ENCODE measurements at places on chromosomes 4 and X.

DNA sequence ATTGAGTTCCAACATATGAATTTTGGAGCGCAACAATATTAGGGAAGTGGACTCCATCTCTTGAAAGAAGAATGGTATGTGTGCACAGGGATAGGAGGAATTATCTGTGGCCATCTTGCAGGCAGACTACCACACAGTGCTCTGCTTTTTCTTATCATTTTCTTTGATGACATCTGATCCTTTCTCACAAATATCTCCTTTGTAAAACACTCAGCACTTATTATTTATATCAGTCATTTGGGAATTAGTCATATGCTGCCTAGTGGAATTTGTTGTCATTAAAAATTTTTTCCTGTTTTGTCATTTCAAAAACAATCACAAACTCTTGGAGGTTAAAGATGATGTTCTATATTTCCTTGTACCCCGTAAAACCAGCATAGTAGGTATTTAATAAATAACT is 444.3 kb upstream of the ATOH1 start:
- no peak for DNase-seq

DNA sequence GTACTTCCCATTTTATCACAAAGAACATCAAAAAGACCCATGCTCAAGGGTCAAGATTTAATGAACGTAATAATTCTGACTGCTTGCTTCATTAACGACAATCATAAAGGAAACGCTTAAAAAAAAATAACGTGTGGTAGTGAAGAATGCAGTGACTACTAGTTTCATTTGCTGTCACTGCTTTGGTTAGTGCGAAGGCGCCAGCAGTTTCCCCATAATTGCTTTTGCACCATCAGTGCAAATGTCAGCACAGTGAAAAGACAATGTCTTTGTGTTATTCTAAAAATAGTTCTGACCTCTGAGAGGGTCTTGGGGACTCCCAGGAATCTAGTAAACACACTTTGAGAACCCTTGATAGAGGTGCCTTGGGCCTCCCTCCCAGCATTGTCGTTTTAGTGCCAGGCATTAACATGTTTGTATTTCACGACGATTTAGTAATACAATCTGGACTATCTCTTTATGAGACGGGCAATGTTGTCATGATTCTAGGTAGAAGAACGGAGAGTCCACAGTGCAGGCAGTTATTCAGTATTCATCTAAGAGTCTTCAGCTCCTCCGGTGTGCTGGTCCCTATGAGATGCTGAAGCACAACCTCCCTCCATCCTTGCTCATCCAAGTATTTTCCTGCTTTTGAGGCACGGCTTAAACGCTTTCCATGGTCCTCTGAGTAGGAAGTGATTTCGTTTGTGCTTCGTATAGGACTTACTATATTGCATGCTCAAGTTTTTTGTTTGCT is 71.0 kb downstream of the AFF1 start:
- no peak for DNase-seq

DNA sequence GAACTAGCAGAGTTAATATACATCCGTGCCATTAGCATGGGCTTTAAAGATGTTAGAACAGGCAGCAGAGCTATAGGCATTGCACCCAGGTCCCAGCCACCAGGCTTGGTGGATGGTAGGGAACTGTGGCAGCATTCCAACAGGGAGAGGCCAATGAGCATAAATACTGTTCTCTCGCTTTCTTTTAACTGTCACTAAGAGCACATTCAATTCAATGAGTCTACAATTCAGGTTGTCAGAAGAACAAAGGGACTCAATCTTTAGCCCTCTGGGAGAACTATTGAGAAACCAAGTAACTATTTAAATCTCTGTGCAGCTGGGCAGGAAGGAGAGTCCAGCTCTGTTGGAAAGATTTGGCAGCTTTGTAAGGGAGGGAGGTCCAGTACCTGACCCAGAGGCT is 165.6 kb downstream of the CHIC1 start:
- no peak for DNase-seq

DNA sequence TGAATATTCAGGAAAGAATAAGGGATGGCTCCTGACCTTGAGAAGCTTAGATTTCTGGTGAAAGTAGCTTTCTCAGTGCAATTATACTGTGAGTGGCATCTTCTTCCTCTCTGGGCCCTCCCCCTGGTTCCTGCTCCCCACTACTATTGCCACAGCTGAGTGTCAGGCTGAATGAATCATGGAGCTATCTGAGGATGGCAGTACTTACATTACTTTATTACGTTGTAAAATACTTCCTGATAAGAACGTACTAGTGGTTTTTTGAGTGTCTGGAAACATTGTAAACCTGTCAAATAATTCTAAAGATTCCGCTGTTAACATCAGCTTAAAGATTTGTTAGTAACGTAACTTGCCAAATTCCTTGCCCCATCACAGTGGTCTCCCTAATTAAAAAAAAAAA is 36.2 kb downstream of the ARHGAP10 start:
- no peak for DNase-seq

DNA sequence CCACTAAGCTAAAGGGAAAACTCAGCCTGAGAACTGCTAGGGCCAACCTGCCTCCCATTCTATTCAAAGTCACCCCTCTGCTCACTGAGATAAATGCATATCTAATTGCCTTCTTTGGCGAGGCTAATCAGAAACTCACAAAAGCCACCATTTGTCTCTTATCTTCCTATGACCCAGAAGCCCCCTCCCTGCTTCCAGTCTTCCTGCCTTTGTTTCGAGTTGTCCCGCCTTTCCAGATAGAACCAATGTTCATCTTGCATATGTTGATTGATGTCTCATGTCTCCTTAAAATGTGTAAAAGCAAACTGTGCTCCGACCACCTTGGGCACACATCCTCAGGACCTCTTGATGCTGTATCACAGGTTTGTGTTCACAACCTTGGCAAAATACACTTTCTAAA is 459.8 kb downstream of the FSTL5 start:
- no peak for DNase-seq

DNA sequence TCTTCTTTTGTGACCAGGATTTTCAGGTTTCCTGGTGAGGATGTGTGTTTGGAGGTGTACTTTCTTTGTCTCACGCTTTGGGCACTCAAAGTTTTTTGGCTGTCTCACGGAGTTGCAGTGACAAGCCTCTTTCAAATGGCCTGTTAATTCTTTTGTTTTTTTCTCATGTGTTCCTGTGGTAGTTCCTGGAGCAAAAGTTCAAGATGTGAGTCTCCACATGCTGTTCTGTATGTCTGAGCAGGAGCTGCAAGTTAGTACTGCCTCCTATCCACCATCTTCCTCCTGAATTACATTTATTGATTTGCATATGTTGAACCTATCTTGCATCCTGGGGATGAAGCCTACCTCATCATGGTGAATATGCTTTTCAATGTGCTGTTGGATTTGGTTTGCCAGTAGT is 118.5 kb downstream of the VSIG4 start:
- DNase-seq, result no peak

DNA sequence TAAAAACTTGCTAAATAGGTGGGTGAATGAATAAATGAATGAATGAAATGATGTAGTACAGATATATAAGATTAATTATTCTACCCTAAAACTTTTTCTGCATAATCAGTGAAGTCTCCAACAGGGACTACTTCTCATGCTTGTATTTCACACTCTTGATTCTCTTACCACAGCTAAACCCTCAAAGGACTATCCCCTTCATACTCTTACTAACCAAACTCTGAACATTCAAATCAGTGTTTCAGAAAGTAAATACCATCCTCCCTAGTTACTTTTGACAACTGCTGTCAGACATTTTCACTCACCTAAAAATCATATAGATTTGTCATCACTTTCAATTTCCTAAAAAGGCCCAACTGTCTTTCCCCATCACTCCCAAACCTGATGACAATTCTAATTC is 234.3 kb upstream of the HHIP start:
- no peak for DNase-seq

- DNase-seq, result no peak
Measured at GRCh38 chr4:40908297-40908696, 158.5 kb downstream of the NSUN7 start.

- DNase-seq, result no peak
Measured at GRCh38 chr4:949656-950055, 17.4 kb downstream of the TMEM175 start.

DNA sequence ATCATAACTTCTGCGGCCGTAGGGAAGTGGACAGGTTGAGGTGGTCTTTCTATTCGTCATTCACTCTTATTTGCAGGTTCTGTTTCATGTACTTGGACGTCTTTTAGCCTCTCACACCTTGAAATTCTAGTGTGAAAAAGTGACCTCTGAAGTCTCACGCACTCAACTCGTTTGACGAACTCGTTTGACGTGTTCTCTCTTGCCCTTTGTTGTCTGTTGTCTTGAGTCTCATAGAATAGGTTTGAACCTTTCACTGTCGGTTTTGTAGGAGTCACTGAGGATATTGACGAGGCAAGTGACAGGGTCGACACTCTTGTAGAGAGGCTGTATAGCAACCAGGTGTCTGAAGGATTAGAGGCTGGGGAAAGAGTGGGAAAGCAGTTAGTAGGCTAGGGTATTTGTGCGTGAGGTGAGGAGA is 1.1 kb upstream of the PGRMC2 start:
- no peak for DNase-seq

Measured in stimulated activated CD4-positive, alpha-beta T cell treated with anti-CD3 and anti-CD28 coated beads, TNF-alpha, amount 100 ng/mL, for 1 hour (primary cell).